ENCODE measurements at places on chromosomes 12 and 14.

DNA sequence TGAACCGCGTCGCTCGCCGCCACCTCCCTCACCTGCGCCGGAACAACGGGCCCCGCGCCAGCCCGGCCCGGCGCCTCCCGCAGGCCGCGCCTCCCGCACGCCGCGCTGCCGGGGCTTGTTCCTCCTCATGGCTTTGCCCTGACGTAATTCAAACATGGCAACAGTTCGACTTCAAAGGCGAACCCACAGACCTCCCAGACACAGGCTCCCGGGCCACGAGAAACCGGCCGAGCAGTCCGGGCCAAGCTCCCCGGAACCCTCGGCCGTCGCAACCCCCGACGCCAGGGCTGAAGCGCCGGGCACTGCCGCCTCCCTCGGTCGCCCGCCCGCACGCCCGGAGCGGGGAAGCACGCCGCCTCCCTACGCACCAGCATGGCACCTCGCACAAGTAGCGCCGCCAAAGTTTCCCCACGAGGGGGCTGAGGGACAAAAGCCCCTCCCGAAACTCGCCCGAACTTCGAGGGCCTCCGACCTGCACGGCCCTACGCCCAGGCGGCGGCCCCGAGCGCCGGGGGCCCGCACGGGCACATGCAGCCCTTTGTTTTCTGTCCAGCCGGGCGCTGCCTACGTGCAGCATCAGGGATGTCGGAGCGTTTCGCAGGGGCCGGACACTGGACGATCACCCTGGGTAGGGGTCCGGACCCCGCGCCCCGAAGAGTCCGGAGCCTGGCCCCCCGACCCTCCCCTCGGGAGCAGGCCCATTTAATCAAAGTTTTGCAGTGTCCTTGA is 1.7 kb downstream of the SINHCAF start:
- DNase-seq, result peak; percentile 55

DNA sequence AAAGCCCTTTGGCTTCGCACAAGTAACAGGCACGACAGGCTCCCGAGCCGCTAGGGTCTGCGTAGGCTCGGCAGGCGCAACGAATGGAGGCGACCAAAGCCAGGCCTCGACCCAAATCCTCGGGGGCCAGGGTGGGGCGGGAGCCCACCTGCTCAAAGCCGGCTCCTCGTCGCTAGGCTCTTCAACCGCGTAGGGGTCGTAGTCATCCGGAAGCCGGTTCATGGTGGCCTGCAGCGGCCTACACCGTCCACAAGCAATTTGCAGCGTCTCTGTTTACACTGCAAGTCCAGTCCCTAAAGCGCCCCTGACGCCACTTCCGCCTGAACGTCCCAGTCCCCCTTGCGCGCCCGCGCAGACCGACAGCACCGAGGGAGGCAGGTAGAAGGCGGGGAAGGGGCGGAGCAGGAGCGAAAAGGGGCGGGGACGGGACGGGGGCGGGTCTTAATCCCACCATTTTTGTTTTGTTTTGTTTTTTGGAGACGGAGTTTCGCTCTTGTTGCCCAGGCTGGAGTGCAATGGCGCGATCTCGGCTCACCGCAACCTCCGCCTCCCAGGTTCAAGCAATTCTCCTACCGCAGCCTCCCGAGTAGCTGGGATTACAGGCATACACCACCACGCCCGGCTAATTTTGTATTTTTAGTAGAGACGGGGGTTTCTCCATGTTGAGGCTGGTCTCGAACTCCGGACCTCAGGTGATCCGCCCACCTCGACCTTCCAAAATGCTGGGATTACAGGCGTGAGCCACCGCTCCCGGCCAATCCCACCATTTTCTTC is at the start of gene EAPP:
TSS of gene EAPP (minus strand) at position 295 of the 774 bp plus-strand sequence. CDS start at position 222, 73 bp downstream.
- no peak for DNase-seq

DNA sequence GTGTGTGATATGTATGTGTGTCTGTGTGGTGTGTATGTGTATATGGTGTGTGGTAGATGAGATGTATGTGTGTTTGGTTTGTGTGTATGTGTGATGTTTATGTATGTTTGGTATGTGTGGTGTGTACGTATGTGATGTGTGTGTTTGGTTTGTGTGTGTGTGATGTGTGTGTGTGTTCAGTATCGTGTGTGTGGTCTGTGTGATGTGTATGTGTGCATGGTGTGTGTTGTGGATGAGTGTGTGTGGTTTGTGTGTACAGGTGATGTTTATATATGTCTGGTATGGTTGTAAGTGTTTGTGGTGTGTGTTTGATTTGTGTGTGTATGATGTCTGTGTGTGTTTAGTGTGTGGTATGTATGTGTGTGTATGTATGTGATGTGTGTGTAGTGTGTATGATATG is 199.4 kb downstream of the SUDS3 start:
- no peak for DNase-seq

GRCh38 chr14:77228056-77228455 is 43.0 kb downstream of the NGB start:
- no peak for DNase-seq

DNA sequence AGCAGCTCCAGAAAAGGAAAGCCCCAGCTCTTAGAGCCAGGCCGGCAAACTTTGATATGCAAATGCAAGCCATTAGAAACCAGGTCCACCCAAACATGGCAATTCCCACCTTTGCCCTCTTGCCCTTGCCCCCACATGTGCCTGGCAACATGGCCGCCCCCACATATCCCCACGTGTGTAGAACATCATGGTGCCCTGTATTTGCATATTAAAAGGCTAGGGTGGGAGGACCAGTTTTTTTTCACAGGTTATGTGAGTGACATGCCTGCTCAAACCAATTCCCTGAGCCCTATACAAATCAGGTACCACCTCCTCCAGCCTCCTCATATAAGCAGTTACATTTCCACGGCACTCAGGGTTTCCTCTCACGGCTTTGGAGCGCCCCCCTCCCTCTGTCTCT is 6.1 kb upstream of the ALDH1L2 start:
- DNase-seq, result no peak

GRCh38 chr14:81031488-81031887 is 76.1 kb downstream of the TSHR start:
- no peak for DNase-seq

DNA sequence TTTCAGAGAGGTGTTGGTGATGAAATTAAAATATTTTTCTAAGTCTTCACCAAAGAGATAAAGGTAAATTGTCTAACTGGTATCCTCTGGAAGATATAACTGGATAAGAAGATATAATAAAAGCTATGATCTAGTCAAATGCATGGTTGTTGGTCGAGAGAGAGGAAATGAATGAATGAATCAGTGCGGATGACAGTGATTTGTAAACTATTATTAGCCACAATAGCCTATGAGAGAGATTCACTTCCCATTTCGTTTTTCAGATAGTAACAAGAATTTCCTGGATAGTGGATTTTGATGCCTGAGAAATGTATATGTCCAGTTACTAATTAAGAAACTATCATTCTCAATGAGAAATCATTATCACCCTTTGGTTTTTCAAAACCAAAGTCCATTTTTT is 63.1 kb downstream of the HEATR5A start:
- DNase-seq, result no peak

DNA sequence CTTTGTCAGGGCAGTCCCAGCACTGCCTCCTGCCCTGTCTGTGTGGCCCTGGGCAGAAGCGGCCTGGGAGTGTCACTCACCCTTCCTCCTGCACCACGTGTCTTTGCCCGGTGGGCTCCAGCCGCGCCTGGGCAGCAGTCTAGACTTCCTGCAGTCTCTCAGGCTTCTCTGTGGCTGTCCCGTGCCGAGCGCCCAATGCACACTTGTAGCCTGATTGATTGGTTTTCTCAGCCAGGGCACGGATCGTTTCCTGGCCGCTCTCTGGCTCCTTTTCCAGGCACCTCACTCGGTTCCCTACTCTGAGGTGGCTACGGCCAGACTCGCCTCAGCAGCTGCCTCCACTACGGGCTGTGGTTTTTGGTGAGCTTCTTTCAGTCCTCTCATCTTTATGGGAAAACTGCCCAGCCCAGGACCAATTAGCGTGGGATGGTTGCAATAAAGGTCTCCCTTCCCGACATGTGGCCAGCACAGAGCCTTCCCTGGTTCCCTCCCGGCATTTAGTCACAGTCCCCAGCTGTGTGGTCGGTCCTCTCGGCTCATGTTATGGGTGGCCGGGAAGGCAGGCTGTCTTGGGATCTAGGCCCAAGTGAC is 133.1 kb downstream of the CACNA1C start:
- DNase-seq, result no peak

GRCh38 chr12:8549381-8549780 is 8.7 kb upstream of the CLEC4E start:
- DNase-seq, result no peak

- DNase-seq, result no peak
Observed at GRCh38 chr14:23130871-23131270, 11.8 kb upstream of the CEBPE start.
